ENCODE measurements at places on chromosomes 11 and 22.

DNA sequence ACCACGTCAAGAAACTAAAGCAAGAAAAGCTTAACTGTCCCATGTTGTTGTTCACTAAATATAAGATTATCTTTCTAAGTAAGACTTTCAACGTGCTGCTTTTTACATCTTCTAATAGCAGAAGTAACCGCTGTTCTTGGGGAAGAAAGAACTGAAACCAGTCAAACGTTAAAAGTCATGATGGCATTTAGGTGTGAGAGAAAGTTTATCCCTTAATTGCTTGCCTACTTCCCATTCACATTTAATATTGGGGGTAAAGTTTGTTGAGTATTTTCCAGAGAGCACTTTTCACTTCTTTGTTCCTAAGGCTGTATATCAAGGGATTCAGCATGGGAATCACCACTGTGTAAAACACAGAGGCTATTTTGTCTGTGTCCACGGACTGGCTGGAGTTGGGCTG is 970 bp downstream of the OR5B21 start:
- DNase-seq, result no peak

- DNase-seq, result no peak
These were observed 58.3 kb downstream of the CD44 start for GRCh38 chr11:35197292-35197691.

DNA sequence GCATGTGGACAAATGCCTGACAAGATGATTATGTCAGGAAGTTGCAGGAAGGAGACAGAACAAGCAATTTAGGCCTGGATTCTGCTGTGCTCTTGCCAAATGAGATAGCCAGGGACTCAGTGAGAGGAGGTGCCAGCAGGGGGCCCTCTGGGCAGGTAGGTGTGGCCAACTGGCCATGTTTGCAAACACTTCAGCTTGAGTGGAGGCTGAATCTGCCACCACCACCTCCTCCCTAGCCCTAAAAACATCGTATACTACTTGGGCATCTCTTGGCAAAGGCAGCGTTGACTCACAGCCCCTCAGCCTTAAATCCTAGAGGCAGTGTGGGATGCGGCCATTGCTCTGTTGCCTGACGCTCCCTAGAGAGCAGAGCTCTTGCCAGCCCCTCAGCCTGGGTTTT is 95.1 kb upstream of the PLET1 start:
- no peak for DNase-seq

- DNase-seq, result no peak
These were observed 43.2 kb downstream of the NAT10 start for GRCh38 chr11:34148504-34149165.

DNA sequence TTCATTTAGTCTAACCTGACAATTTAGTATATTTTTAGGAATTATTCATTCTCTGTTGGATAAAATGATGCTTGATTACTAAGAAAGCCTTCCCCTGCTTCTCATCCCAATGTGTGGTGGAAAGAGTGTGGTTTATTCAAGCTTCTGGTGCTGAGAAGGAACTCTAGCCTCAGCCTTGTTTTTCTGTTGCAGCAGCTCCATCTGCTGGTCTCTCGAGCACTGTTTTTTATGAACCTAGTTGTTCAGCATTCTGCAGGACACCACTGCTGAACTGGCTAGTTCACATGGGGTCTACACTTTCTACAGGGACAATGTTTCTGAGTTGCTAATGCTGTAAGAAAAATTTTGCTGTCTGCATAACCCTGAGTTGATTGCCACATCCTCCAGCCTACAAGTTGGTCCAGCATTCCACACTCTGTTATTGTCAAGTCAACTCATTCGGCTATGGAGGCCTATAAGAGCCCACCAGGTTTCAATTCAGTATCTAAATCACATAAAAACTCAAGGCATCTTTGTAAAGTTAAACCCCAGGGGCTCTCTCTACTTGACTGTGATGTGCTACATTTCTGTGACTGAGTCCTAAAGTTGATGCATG is 14.3 kb downstream of the OR2AG2 start:
- DNase-seq, result peak; percentile 41

GRCh38 chr22:23904573-23905254 is 10.5 kb downstream of the MIF start:
- DNase-seq, result no peak

DNA sequence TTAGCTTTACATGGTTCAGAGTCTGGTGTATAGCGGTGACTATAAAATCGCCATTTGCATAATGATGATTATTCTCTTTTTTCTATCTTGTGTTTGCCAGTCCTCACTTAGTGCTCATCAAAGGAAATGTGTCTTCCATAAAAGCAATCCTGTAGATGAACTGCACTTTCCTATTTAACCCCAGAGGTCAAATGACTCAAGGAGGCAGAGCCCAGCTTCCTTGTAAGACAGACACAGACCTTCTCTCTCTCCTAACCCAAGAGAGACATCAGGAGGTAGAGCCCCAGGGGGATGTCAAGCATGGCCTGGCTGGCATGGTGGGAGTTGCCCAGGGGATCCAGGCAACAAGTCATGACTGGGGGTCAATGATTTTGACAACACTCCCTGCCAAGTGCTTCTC is 46.9 kb upstream of the CRTAM start:
- no peak for DNase-seq

GRCh38 chr11:14075118-14076078 is 112.9 kb downstream of the SPON1 start:
- peak; percentile 41 for DNase-seq

DNA sequence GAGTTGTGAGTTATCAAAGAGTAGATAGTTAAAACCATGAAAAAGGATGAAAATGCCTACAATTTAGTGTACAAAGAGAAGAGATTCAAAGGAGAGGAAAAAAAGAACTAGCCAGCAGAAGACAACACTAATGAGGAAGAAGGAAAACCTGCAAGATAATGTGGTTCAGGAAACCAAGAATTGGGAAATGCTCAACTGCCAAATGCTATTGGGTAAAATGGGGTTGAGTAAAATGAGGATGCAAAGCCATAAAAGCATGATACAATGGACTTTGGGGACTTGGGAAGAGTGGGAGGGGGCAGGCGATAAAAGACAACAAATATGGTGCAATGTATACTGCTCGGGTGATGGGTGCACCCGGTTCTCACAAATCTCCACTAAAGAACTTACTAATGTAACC is 7.6 kb upstream of the OR52K2 start:
- DNase-seq, result no peak

DNA sequence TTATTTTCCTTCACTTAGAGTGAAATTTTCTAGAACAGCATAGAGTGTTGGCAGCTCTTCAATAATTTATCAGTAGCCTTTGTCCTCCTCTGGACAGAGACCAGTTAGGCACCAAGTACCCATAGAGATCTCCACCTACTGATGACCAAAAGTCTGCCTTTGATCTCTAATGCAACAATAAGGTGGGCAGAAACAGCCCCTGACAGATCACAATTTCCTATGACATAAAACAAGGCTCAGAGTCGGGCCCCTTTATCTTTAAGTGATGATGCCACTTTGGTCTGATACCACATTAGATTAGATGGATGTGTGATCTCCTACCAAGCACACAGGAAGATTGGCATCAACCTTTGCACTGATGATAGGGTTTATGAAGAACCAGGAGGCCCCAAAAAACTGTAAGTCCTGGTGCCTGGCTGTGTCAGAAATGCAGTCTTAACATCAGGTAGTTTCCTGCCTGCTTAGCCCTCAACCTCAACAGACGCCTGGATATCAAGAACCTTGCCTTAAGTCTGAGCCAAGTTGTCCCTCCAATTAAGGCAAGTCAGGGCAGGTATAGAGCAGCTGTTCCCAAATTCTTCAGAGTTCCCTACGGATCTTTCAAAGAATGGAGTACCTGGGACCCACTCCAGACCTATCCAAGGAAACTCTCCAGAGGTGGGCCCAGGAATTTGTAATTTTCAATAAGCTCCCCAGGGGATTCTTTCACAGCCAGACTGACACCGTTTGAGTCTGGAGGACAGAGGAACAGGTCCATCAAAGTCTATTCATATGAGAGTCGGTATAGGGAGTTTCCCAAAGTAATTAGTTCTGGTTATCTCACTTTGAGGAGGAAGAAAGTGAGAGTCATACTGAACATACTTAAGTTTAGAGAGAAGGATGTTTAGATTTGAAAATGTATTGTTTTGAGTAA is 30.6 kb upstream of the TMPRSS4 start:
- peak; percentile 24 for DNase-seq

GRCh38 chr22:44613196-44613595 is 88.8 kb upstream of the PRR5 start:
- no peak for DNase-seq

GRCh38 chr22:26979294-26979693 is 321.9 kb downstream of the MIAT start:
- no peak for DNase-seq

- no peak for DNase-seq
These were observed 123.4 kb downstream of the SLC17A6 start for GRCh38 chr11:22461626-22462025.

GRCh38 chr11:35420371-35420770 is 1.0 kb upstream of the SLC1A2 start:
- no peak for DNase-seq

DNA sequence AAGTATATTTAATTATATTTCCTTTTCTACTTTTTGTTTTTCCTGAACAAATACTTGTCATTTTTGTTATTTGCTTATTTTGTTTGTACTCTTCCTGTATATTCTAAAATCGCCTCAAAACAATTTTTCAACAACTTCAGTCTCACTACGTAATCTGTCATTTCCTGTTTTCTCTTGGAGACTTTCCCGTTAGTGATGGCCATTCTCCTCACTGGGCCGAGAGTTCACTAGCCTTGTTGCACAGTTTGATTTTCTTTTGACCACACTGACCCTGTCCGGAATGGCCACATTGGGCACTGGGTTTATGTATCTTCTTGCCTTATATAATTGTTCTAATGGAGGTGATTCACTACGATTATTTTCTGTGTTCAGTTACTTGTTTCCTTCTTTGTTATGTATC is 726.1 kb downstream of the FAM181B start:
- DNase-seq, result no peak

DNA sequence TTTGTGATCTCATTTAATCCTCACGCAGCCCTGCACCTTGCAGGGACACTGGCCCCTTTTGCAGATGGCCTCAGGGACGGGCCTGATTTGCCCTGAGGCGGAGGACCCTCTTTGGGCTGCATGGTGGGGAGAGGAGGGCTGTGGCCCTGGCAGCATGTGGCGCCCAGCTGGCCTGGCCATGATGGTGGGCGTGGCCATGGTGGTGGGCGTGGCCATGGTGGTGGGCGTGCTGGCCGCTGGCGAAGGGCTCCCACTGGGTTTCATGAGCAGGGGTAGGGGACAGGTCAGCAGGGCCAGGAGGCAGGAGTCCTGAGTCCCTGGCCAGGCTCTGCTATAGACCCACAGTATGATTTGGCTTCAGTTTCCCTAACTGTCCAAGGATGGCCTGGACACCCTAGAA is 13.1 kb downstream of the WNT11 start:
- DNase-seq, result no peak

- no peak for DNase-seq
These were observed 79.7 kb downstream of the MYO7A start for GRCh38 chr11:77207618-77208313.

DNA sequence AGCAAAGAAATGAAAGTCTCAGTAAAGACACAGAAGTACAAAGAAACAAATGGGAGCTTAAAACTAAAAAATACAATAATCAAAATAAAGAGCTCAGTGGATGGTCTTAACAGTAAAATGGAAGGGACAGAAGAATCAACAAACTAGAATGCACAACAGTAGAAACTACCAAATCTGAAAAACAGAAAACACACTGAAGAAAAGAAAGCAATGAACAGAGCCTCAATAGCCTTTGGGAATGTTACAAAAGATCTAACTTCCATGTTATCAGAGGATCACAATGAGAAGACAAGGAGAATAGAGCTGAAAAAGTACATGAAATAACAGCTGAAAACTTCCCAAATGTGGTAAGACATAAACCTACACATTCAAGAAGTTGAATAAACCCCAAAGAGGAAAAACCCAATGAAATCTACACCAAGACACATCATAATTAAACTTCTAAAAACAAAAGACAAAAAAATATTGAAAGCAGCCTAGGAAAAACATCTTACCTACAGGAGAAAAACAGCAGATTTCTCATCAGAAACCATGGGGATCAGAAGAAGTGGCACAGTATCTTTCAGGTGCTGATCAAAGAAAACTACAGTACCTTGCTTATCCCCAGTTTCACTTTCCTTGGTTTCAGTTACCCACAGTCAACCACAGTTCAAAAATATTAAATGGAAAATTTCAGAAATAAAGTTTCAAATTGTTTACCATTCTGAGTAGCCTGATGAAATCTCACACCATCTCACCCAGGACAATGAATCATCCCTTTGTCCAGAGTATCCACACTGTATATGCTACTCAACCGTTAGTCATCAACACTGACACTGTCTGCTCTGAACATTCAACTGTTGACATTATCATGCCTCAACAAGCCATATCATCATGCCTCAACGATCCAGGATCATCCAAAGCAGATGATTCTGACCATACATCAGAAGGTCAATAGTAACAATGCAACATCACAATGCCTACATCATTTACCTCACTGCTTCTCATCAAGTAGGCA is 22.2 kb downstream of the RRAS2 start:
- DNase-seq, result no peak

DNA sequence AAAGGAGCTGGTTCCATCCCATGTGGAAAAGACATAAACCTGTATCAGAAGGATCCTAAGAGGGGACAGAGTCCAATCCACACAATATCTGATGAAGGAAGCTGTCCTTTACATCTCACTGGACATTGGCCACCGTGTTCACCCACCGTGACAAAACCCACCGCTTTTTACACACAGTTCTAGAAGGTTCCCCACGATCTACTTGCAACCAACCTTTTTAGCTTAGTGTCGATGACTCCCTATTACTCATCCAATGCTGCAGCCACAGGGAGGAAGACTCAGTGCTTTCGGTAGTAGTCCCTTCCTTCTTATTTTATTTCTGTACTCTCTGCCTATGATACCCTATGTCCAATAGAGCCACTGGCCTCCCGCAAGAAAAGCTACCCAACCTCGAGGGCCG is 65.4 kb downstream of the MAPK1 start:
- DNase-seq, result no peak

DNA sequence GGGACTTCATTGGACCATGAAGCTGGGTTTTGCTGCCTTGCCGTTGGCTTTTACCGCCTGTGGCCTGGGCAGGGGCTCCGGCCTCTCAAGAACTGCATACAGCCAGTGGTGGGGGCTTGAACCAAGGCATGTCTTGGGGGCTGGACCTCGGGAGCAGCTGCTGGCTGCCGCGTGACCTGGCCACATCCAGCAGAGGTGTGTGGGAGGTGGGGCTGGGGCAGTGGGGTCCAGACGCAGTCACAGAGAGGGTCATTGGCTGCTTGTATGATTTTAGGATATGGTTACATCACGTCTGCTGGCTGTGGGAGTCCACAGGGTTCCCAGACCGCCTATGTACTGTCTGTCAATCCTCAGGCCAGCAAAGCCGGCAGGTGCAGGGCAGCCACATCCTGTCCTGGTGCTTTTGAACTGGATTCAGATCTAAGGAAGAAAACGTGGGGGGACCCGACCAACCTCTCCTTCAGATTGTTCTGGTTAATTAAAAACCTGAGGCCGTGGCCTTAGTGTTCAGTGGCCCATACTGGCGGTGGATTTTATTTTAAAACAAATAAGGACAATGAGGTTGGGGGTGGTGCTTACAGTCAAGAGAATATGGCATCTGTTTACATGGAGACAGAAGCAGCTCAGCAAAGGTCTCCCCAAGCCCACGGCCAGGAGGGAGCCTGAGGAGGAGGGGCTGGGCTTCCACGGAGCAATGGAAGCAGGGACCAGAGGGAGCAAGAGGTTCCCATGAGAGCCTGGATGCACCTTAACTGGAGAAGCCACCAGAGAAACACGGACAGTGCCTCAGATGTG is 426.0 kb downstream of the TBC1D22A start:
- DNase-seq, result no peak

- no peak for DNase-seq
These were observed 21.7 kb downstream of the CHST1 start for GRCh38 chr11:45643598-45644260.

- DNase-seq, result no peak
These were observed 99.5 kb downstream of the DBX1 start for GRCh38 chr11:20060647-20061205.

- no peak for DNase-seq
These were observed 113.0 kb upstream of the CLMP start for GRCh38 chr11:123308077-123308476.

Measured in activated effector memory CD4-positive, alpha-beta T cell treated with Interleukin-2 at 50 U/mL for 16 hours (primary cell).